ENCODE measurements at places on chromosomes 1 and 21.

DNA sequence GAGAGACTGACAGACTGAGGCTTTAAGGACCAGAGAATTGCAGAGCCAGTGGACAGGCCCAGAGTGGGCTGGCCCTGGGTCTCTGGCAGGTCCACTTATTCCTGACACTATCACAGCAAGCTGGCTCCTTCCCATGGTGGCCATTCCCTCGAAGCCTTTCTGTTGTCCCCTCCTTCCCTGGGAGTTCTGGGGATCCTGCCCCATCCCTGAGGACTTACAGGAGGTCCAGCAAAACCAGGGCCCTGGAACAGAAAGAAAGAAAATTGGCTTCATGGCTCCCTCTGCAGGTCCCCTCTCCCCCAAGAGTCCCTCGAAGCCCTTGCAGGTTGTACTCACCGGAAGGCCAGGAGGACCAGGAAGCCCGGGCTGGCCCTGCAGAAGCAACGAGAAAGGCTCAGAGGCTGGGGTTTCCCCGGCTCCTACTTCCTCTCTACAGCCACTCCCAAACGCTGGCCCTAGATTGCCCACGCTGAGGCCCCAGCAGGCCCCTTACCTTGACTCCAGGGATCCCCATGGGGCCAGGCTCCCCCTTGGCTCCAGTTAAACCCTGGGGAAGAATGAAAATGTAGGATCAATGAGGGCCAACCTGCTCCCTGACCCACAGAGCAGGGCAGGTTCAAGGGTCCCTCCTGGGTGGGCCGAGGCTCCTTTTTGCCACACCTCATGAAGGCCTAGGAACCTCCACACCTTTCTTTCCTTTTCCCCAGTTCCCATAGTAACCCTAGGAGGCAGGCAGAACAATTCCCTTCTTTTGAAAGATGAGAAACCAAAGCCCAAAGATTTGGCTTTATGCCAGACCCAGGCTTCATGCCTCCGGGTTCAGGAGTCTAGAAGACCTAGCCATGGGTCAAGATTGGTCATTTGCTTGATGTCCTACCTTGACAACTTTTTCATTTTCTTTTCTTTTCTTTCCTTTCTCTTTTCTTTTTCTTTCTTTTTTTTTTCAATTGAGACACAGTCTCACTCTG, 4.6 kb downstream of the COL9A2 start:
- DNase-seq: no peak

DNA sequence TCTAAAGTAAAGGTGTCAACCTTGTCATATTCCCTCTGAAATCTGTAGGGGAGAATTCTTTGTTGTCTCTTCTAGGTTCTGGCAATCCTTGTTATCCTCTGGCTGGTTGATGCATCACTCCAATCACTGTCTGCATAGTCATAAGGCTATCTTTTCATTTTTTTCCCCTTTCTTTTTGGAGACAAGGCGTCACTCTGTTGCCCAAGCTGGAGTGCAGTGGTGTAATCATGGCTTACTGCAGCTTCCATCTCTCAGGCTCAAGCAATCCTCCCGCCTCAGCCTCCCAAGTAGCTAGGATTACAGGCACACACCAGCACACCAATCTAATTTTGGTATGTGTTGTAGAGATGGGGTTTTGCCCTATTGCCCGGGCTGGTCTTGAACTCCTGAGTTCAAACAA, 12.9 kb downstream of the DPYD start:
- DNase-seq: no peak

- no peak for DNase-seq
Observed at GRCh38 chr1:30572192-30572591, 151.2 kb downstream of the MATN1 start.

GRCh38 chr1:162997499-162998285, 71.5 kb upstream of the RGS4 start:
- peak; percentile 12 for DNase-seq

- no peak for DNase-seq
Observed at GRCh38 chr1:61241973-61242381, 159.6 kb downstream of the NFIA start.

DNA sequence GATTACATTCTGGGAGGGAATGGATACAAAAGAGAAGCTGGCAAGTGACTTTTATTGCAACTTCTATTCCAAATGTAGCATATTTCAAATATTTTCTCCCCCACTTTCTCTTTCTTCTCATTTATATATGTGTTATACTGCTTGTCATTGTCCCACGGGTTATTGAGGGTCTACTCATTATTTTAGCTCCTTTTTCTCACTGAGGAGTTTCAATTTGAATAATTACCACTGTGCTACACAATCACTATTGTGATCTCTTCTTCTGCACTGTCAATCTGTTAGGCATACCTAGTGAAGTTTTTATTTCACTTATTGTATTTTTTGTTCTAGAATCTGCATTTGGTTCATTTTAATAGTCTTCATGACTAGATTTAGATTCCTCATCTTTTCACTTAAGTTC, 339.7 kb downstream of the PTPRC start:
- DNase-seq: no peak

- DNase-seq: peak; percentile 55
Observed at GRCh38 chr1:109788695-109789521, 25.2 kb upstream of the EPS8L3 start.

- no peak for DNase-seq
Observed at GRCh38 chr1:182493063-182493462, 43.1 kb downstream of the RGSL1 start.

GRCh38 chr1:176617881-176618280, 154.9 kb downstream of the PAPPA2 start:
- DNase-seq: no peak

DNA sequence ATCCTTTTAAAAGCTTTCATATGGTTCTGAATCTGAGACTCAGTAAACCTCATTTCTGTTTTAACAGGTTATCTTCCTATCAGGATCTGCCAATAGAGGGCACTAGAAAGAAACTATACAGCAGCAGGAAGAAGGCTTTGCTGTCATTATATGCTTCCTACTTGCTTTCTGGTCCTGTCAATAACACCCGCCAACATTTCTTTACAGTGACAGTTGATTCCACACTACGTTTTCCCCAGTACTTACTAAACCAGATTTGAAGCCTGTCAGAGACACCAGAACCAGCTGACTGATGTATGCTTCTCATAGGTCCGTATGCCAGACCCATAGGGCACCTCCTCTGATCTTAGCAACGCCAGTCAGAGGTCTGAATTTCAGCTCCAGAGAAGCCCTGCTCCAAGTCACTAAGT, 341.0 kb upstream of the NEGR1 start:
- DNase-seq: peak; percentile 5

- peak; percentile 83 for DNase-seq
Observed at GRCh38 chr1:21939650-21940374, 2.7 kb upstream of the HSPG2 start.

GRCh38 chr21:36028127-36029069, 31.9 kb downstream of the SETD4 start:
- peak; percentile 85 for DNase-seq

DNA sequence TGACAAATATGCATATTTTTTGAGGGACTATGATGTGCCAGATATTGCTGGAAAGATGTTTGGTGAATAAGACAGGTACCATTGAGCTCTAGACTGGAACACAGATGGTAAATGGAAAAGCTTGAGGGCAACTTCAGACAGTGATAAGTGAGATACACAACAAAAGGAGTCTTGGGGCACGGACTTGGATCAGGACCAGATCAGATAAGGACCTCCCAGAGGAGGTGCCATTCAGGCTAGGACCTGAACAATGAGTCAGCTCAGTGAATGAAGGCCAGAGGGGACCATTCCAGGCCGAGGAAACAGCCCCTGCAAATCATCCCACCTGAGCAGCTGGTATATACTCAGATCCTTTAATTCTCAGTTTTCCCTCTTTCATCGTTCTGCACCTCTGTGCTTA, 1.8 kb upstream of the KCNJ15 start:
- DNase-seq: no peak

DNA sequence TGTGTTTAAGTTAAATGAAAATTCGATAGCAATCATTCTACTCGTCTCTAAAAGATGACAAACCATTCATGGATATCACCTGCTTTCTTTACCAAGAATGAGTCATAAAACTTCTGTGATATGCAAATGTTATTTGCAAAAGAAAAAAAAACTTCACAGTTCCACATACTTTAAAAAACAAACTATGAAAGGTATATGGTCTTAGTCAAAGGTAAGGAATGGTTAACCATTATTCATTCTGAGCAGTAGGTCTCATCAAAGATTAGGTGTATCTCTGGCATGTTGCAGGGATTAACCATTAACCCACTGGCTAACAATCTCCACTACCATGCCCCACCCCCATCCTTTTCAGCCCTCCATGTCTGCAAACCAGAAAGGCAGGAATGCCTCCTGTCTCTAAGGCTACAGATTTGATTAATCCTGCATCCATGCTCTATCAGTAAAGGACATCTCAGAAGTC, 44.4 kb downstream of the PTPN14 start:
- DNase-seq: no peak
